ENCODE measurements at places on chromosomes 7 and 10.
A peak's percentile ranks its signal among the peaks of the same experiment; 100 is the strongest.

GRCh38 chr10:101965075-101965765 is 90.8 kb downstream of the ARMH3 start:
- DNase-seq = no peak

- DNase-seq = no peak
Observed at GRCh38 chr7:140051820-140052219, 10.9 kb downstream of the PARP12 start.

DNA sequence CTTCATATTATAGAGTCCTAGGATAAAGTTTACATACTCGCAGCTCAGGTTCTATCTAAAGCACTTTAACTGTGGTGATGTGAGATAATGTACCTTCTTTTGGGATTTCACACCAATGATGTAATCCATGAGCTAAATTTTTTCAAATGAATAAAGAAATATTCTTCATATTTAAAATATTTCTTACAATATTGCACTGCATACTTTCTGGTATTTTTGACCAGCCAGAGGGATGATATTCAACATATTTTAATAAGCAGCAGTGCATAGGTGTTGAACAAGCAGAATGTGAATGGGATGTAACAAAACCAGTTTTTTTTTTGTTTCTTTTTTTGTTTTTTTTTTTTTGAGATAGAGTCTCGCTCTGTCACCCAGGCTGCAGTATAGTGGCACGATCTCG is 73.2 kb upstream of the TRIM24 start:
- no peak for DNase-seq

- DNase-seq = no peak
Observed at GRCh38 chr7:91082852-91083495, 181.3 kb upstream of the FZD1 start.

DNA sequence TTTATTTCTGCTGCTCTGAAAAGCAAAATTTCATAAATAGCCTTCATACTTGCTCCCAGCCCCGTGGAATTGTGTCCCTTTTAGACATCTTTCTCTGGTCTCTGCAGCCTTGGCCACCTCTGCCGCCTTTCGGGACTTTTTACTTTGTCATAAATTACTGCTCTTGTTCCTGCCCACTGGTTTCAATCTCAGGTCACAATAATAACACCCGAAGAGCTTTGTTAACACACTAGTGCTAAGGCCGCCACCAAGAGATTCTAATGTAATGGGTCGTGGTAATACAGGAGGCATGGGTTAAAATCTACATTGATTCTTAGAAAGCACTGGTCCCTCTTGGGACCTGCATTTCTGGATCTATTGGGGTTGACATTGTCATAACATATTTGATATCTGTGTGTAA is 276.0 kb upstream of the VWC2 start:
- no peak for DNase-seq

- peak; percentile 4 for DNase-seq
Observed at GRCh38 chr10:106652279-106652678, 512.2 kb downstream of the SORCS1 start.

- no peak for DNase-seq
Observed at GRCh38 chr10:95265572-95265971, 25.2 kb downstream of the PDLIM1 start.

DNA sequence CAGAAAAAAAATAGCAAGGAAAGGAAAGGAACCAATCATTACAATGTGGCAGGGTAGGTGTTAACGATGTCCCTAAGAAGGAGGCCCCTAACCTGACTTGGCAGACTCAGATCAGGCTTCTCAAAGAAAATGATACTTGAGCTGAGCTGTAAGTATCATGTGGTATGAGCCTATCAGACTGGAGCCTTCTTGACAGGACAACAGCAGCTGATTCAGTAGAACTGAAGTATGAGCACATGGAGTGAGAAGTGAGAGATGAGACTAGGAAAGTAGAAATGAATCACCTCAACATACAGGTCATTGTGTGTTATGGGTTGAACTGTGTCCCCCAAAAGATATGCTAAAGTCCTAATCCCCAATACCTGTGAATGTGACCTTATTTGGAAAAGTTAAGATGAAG is 66.3 kb downstream of the MTERF1 start:
- no peak for DNase-seq

GRCh38 chr7:115297656-115298055 is 375.8 kb downstream of the MDFIC start:
- peak; percentile 5 for DNase-seq

GRCh38 chr10:22437620-22438588 is 92.6 kb downstream of the SPAG6 start:
- DNase-seq = peak; percentile 37

DNA sequence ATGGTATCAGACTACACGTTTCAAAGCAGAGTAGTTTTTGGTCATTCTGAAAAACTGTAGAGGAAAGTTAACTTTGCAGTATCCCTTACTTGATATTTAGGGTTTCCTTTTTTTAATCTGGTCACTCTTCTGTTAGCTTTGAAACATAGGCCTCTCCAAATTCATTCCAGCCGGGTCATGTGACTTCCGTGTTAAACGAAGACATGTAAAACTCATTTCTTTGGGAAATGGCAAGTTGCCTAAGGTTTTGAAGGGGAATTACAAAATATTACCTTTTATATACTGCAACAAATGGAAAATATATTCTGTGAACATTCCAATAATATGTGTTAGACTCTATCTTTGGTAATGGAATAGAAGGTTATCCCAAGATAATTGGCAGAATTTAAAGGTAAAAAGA is 9.5 kb downstream of the TES start:
- DNase-seq = no peak

- DNase-seq = no peak
Observed at GRCh38 chr7:113320419-113320818, 202.1 kb upstream of the SMIM30 start.

DNA sequence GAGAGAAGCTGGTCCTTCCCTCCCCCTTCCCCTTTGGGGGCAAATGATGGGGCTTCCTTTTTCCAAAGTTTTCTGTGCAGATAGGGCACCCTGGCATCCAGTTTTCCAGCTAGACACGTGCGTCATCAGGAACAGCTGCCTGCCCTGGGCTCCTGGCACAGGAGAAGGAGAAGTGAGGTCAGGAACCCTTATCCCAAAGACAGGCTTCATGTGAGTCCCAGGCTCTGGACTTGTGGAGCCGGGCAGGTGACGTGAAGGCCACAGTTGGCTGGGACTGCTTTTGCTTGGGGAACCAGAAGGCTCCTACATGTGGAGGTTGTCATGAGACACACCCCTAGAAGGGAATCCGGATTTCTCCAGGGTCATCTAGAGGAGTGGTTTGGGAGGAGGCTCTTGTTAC is 66.5 kb downstream of the RBM20 start:
- DNase-seq = no peak

DNA sequence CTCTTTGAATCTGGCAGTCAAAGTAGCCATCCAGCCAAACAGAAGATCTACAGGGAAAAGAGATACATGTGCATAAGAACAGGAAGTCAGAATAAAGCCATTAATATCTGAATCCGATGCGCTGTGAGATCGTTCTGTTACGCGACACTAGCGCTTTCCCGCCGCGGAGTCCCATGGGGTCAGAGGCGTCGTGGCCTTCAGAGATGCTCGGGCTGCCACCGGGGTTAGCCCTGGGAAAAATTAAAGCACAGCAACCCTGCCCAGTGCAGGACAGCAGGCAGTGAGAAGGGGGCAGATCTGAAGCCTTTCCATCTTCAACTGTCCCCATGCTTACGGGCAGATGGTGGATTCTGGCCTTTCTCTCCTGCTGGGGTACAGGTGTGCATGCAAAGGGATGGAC is 225.6 kb upstream of the MGMT start:
- DNase-seq = no peak

Data from activated naive CD4-positive, alpha-beta T cell treated with anti-CD3 and anti-CD28 coated beads for 36 hours (primary cell).